Retinal pigment epithelial cell (primary cell): ENCODE measurements at places on chromosomes 6 and 20.

GRCh38 chr6:129665555-129665954 is 44.4 kb downstream of the ARHGAP18 start:
- no peak for DNase-seq

DNA sequence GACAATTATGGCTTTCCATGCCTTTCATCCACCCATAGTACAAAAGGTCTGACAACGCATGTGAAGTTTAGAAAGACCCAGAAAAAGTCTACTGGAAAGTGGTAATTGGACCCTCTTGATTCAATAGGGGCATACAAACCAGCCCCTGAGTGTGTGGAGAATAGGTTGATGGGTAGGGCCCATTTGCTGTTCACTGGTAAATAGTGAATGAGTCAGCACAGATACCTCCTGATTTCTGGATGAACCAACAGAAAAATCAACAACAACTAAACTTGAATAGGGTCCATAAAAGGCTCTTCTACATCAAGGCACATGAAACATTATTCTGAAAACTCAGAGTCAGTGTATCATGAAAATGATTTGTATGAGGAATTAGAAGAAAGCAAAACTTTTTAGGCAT is 235.4 kb upstream of the SLC35B3 start:
- DNase-seq = no peak

GRCh38 chr6:135202836-135203235 is 21.7 kb downstream of the MYB start:
- DNase-seq = no peak

DNA sequence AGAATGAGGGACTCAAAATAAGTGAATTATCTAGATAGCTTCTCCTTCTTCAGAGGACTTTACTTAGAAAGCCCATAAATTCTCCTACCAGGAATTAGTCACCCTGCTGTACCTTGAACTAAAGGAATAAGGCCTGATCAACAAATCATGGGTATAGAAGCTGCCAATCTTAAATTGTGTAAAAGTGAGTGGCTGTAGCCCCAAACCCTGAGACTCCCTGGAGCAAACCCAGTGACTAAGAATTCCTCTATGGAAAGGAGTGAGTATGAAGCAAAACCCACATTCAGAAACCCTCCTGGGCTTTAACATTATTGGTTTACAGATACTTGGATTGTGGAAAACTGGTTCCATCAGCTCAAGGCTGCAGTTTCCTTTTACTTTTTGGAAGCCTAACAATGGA is 285.8 kb upstream of the TBX18 start:
- DNase-seq = no peak

DNA sequence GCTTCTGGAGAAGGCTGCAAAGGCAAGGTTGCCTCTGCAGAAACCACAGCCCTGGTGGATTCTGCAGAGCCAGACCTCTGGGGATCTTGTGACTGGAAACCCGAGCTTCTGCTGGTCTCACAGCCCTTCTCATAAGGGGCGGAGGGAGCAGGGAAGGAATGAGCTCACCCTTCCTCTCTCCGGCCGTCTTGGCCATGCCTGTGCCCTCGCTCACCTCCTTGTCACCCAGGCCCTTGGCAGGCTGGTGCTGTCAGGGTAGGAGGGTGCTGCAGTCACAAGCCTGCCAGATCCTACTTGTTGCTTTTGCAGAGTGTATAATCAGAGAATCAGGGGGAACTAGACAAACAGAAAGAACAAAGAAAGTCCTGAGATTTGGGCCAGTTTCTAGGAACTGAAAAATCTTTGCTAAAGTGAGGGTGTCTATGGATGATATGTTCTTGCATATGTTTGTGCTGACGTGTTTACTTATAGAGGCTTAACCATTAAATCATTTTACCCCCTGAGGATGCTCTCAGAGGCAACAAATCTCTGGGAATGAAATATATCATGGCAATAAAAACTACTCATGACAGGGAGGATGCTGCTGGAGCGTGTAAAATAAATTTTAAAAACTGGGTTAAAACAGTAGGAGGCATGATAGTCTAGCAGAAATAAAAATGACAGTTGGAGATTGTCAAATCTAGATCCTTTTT is 244.9 kb upstream of the SOX4 start:
- DNase-seq = peak; percentile 72
